LNCaP clone FGC (cell line): ENCODE measurements at places on chromosomes 4 and X.

DNA sequence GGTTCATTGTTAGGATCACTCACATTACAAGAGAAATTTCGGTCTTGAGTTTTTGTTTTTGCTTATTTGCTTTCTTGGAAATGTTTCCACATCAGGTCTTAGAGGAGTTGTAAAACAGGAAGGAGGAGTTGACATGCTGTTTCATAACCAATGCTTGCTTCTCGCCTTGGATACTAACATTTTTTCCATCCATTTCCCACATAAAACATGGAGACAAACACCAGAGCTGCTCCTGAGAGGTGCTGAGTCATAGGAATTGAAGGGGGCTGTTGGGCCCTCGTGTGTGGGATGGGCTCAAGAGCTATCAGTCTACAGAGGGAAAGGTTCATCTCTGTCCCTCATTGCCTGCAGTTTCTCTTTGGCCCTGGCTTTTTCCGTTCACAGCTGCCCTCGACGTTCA is 29.9 kb downstream of the TBL1X start:
- peak; percentile 49 for DNase-seq

DNA sequence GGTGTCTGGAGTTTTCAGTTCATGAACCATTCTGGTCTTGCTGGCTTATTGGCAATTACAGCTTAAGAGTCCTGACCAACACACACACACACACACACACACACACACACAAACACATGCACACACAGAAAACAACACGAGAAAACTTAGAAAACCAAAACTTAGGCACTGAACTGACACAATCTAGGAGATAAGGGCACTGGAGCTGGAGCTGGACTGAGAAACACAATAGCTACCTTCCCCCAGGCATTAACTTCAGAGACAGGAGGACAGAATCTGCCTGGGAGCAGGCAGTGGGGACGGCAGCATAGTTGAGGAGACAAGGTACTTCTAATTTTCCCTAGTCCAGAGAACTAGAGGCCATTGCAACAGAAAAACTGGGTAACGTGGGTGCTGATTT is 62.3 kb downstream of the LNX1 start:
- DNase-seq, result no peak

DNA sequence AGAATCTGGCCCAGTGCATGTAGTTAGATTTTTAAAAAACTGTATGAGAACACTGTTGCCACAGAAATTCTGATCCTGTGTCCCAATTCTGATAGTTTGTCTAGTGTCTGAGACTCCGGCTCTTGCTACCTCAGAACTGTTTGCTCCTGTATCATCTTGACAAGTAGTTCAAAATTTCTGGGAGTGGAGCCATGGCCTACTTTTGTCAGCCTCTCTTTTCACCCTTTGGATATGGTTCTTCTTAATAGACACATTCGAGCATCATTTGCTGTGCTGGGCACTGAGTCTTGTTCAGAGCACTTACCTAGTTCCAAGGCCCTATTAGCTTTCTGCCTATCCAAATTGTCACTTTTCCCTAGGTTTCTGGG is 46.9 kb downstream of the ATP10D start:
- no peak for DNase-seq

GRCh38 chr4:77092975-77093374 is 17.2 kb upstream of the CCNI start:
- DNase-seq, result no peak

DNA sequence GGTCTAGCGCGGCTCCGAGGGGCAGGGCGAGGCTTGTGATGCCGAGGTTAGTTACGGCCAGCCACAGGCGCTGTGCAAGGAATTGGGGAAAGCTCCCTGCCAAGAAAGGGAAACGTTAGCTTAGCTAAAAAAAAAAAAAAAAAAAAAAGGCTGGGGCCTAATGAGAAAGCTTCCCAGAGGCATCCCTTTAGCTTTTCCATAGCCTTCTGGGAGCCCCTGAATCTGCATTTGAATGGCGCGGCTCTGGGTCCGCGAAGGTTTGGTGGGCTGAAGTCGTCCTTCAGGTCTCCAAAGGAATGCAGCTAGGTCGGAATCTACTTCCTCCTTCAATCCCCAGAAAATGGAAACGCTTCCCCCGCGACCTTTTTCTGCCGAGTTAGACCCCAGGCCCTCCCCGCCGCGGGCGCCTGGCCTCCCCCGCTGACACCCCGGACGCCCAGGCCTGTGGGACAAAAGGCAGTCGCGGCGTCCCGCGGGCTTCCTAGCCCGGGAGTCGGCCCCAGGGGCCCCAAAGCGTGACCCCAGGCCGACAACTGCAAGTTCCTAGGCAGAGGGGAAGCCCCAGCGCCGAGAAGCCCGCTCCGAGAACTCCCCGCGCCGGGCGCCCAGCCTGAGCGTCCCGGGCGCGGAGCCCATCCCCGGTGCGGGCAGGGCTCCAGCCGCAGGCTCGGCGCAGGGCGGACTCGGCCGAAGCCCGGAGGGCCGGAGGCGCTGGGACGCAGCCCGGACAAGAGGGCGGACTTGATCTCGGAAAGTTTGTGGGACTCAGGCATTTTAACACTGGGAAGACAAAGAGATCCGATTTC is 605 bp upstream of the FAT1 start:
- DNase-seq, result no peak

DNA sequence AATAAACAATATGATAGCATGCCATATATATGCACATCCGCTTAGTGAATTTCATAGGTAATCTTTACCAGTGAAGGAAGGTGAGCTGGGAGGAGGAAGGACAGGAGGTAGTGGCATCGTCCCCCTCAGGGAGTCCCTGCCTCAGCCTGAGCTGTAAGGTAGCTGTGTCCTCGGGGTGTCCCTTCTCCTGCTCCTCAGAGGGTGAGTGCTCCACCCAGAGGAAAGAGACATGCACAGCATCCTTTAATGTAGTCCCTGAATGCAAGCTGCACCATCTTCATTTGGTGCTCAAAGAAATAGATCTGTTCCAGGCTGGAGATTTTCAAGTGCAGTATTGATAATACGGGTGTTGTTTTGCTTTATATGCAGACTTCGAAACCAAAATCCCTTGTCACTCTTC is 330.4 kb upstream of the SFRP2 start:
- DNase-seq, result no peak

GRCh38 chr4:54185866-54186265 is 43.2 kb upstream of the PDGFRA start:
- no peak for DNase-seq

- DNase-seq, result no peak
Measured at GRCh38 chr4:970854-971520, 2.4 kb downstream of the DGKQ start.

DNA sequence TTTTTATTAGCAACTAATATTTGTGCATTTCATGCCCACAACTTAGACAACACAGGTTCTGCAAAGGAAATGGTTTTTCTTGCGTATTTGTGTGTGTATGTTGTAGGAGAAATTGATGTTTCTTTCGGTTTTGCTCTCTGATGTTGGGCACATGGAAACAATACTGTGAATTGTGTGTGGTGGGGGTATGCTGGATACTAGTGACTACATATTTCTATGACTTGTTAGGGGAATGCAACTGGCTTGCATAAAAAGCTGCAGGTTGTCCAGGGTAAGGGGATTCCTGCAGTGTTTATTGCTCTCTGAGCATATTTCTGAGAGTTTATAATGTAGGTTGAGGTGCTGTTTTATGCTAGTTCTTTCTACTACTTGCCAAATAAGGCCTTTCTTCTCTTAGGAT is 11.6 kb downstream of the DLG3 start:
- DNase-seq, result no peak

- DNase-seq, result no peak
Measured at GRCh38 chr4:164989471-164989870, 12.0 kb upstream of the TRIM61 start.

- no peak for DNase-seq
Measured at GRCh38 chr4:122584519-122584918, 36.3 kb downstream of the IL21 start.

DNA sequence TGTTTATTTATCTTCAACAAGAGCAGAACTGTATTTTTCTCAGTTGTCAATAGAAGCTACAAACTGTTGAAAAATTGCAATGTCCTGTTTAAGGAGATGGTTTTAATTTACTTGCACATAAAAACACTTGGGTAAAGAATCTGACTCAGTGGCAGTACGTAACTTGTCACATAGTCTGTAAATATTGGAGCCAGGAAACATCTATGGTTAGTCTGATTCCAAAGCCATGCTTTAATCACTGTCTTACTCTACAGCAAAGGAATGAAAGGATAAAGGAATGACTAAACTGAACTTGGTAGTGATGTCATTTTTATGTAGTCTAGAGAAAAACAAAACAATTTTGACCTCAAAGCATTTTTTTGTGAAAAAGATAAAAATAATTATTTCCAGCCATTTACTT is 537.2 kb downstream of the STIM2 start:
- DNase-seq, result no peak

DNA sequence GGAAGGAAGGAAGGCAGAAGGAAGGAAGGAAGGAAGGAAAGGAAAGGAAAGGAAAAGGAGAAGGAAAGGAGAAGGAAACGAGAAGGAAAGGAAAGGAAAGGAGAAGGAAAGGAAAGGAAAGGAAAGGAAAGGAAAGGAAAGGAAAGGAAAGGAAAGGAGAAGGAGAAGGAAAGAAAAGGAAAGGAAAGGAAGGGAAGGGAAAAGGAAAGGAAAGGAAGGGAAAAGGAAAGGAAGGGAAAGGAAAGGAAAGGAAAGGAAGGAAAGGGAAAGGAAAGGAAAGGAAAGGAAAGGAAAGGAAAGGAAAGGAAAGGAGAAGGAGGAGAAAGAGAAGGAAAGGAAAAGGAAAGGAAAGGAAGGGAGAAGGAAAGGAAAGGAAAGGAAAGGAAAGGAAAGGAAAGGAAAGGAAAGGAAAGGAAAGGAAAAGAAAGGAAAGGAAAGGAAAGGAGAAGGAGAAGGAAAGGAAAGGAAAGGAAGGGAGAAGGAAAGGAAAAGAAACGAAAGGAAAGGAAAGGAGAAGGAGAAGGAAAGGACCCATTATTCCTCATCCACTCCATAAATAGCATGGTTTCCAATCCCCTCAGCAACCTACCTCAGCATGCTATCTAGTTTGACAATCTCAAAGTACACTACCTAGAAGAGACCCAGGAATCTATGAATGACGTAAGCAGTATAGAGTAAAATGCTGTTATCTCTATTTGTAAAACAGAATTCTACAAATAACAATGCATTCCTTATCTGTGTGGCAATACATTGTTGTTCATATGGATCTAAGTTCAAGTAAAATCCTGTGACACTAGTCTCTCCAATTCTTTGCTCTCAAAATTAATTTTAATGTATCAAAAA is 209.7 kb downstream of the LRBA start:
- no peak for DNase-seq

DNA sequence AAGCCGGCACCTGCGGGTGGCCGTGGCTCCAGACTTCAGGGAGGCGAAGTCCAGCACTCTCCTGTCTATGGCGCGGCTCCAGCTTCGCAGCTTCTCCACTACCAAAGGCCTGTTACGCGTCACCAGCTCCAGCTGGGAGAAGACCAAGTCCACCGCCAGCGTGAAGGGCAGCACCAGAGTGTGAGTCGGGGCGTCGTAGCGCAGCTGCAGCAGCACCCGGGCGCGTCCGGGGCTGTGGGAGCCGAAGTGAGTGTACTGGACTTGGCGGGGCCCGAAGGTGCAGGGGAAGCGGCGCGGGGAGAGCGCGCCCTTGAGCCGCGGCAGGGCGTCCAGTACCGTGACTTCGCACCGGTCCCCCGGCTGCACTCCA is 444 bp downstream of the FREM3 start:
- DNase-seq, result no peak

- no peak for DNase-seq
Measured at GRCh38 chr4:114476310-114476709, 122.3 kb upstream of the UGT8 start.

GRCh38 chrX:13661735-13662288 is 8.9 kb downstream of the TCEANC start:
- DNase-seq, result no peak
